ENCODE measurements at places on chromosomes 2 and 18.

GRCh38 chr2:71477231-71477691, 23.9 kb downstream of the DYSF start:
- no peak for DNase-seq

GRCh38 chr2:163652751-163653150, 83.1 kb downstream of the FIGN start:
- DNase-seq = no peak

- DNase-seq = no peak
Measured at GRCh38 chr2:8402222-8402621, 279.6 kb upstream of the ID2 start.

- no peak for DNase-seq
Measured at GRCh38 chr2:210440206-210440605, 36.4 kb downstream of the LANCL1 start.

GRCh38 chr2:197498235-197498936, 1.3 kb downstream of the HSPD1 start:
- DNase-seq = no peak

DNA sequence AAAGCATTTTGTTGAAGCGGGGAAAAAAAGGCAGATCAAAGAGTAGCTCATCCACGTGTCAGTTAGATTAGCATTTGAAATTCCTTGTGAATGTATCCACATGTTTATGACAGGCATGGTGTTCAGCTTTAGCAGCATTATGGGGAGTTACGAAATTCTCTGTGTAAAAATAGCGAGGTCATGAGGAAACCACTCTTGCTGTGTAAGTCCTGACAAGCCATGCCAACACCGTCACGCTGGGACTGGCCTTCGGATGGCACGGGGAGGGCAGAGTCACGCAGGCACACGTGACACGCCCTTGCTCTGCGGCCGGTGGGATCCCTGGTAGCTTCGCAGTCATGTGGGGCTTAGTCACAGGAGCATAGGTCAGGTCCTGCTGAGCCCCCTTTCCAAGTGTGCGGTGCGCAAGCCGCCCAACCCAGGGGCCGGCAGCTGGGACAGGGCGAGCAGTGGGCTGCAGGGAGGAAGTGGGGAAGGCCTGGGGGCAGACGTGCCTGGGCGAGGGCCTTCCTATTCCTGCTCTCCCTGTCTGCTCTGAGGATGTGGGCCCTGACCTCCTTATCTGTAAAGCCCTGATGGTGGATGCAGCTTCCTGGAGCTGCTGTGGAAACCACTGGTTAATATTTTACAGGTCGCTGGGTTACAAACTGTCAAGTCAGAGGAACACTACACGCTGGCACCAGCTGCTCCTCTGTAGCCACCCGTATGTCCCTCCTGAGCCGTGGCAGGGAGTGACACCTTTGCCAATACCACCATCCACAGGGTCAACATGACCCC, 18.0 kb downstream of the MBP start:
- DNase-seq = no peak

- no peak for DNase-seq
Measured at GRCh38 chr18:9328776-9329175, 5.8 kb upstream of the TWSG1 start.

- DNase-seq = no peak
Measured at GRCh38 chr18:21757833-21758232, 17.2 kb downstream of the MIB1 start.

DNA sequence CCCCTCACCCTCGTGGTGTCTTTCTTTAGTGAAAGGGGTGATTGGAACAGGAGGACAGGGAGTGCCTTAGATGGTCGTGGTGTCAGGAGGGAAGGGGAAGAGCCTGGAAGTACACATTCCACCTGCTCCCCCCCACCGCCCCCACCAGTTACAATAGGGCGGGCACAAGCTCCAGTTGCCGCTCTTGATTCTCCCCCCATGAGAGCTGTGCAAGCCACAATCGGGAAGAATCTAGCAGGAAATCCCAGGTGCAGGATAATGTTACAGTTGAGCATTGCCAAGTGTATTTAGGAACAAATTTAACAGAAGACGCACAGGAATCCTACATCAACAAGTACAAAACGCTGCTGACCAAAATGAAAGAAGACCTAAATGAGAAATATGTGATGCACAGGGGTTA, 73.6 kb downstream of the ASAP2 start:
- DNase-seq = no peak

DNA sequence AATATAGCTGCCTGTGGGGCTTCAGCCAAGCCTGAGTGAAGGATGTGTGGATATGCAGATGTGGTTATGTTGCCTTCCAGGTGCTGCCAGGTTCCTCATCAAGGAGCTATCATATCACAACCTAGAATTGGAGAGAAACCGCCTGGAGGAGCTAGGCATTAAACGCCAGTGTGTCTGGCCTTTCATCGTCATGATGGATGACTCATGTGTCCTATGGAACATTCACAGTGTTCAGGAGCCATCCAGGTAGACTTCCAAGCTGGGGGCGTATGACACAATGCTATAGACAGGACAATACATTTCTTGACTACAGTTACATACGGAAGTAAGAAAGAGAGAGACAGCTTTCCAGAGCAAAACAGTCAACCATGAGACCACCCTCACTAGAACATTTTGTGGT, 86.8 kb downstream of the ESCO1 start:
- no peak for DNase-seq

DNA sequence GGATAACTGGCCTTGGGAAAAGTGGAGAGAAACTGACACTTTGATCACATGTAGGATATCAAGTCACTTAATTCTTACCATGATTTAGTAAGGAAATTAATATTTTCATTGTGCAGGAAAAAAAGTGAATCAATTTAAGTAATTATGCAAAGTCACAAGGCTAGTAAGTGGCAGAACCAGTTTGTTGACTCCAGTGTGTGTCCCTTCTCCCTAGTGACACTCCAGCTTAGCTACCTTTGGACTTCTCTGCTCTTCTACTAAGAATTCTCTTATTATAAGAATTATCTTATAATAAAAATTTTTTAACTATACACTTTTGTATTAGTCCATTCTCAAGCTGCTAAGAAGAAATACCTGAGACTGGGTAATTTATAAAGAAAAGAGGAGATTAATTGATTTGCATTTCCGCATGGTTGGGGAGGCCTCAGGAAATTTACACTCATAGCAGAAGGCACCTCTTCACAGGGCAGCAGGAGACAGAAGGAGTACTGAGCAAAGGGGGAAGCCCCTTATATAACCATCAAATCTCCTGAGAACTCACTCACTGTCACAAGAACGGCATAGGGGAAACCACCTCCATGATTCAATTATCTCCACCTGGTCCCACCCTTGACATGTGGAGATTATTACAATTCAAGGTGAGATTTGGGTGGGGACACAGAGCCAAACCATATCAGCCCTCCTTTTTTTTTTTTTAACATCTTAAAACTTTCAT, 13.6 kb downstream of the COL4A4 start:
- no peak for DNase-seq
